ENCODE measurements at places on chromosomes 4 and X. TPM values are rescaled to one million over a fixed set of nuclear protein-coding genes. Genes with fewer than 3 reads are reported as not detected.

Gene FAM184B
- total RNA-seq = not detected

Gene SPP1
- 0.78 TPM for total RNA-seq

Gene LCORL
- total RNA-seq = 41.8 TPM

Gene TRIM61
- 2.5 TPM for total RNA-seq

Gene HHIP
- total RNA-seq = 0.24 TPM

Gene SERPINA7
- total RNA-seq = not detected

Gene UPF3B
- total RNA-seq = 1.0 TPM

Gene ZCCHC18
- total RNA-seq = 0.24 TPM

Gene MID1
- total RNA-seq = 9.2 TPM

Measured in epithelial cell of alveolus of lung (primary cell).